IMR-90 (cell line): ENCODE measurements at places on chromosomes 7 and 10.

- H3K27me3 ChIP-seq, result no peaks in the 10 kb centered on the region
- DNase-seq, result peak; percentile 17
- H3K27ac ChIP-seq, result no peak overlapping the region
- peaks cover 6% of the 10 kb centered on the region for H3K4me1 ChIP-seq
- H3K4me3 ChIP-seq, result no peak overlapping the region
These were observed 26.9 kb downstream of the ZEB1 start for GRCh38 chr10:31345886-31346285.

GRCh38 chr7:41107330-41107937, 595.5 kb downstream of the INHBA start:
- DNase-seq, result peak; percentile 67
- H3K36me3 ChIP-seq, result no peaks in the 10 kb centered on the region
- no peak overlapping the region for H3K4me3 ChIP-seq
- peaks cover 8% of the 10 kb centered on the region for H3K4me1 ChIP-seq
- no peaks in the 10 kb centered on the region for H3K27me3 ChIP-seq
- H3K27ac ChIP-seq, result no peak overlapping the region

DNA sequence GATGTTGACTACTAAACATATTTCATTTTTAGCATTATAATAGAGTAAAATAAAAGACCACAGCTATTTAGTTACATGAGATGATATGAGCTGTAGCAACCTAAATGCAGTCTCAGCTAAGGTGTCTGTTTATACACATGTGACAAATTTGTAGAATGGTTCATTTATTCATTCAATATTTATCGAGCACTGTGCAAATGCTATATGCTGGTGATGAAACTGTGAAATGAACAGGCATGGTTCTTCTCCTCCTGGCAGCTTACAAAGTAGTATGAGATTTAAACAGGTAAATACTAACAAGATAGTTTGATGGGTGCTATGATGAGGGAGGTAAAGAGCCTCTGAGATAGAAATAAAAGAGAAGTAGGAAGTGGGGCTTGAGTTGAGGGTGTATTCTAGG, 60.8 kb downstream of the LRGUK start:
- DNase-seq, result no peak
- H3K4me3 ChIP-seq, result no peak overlapping the region
- no peaks in the 10 kb centered on the region for H3K27me3 ChIP-seq
- no peaks in the 10 kb centered on the region for H3K36me3 ChIP-seq

DNA sequence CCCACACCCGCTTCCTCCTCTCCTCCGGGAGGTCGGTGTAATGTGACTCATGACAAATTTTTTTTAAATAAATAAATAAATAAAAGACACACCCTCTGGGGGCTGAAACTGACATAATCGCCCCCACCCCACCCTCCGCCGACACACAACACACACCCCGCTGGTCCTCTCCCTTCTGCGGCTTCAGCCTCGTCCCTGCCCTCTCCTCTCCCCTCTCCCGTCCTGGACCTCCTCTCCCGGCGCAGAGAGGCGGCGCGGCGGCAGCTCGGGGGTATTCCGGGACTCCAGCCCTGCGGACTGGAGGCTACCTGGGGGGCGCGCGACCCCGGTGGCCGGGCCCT, 686 bp downstream of the ABI1 start:
- DNase-seq, result peak; percentile 65
- no peaks in the 10 kb centered on the region for H3K36me3 ChIP-seq
- 0 out of 2 replicates have a peak, but pooled peaks cover 2% of the 10 kb centered on the region for H3K4me1 ChIP-seq
- peaks cover 5% of the 10 kb centered on the region for H3K27me3 ChIP-seq

DNA sequence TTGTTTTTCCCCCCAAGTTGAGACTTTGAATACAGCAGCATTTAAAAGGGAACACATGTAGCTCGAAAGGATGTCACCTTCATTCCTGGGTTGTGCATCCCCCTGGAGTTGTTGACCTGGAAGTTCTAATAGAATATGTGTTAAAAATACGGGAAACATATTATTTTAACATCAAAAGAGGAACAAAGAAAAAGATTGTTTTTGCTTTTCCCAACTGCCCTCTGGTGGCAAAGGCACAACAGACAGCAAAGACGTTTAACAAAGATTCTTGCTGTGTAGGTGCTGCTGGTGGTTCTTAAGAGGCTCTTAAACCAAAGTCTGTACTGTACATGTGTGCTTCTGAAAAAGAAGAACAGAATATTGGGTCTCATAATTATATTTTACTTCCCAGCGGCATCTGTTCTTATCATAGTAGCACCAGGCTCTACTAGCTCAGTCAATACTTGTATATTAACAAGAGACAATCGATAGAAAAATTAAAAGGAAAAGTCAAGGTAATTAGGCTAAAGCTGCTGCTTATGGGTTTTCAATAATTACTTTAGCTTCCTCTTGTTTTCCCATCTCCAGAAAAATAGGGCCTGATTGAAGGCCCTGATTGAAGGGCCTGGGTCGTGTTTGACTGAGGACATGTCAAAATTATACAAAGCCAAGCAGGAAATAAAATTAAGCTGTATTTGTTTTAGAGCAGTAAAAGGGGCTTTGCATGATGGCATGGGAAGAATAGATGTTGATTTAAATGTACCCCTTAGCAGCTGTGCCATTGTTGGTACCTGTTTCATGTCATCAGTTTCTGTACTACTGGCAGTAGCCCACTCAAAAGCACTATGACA, 384.2 kb upstream of the LRGUK start:
- H3K27me3 ChIP-seq, result no peaks in the 10 kb centered on the region
- no peaks in the 10 kb centered on the region for H3K36me3 ChIP-seq
- H3K4me1 ChIP-seq, result no peaks in the 10 kb centered on the region

DNA sequence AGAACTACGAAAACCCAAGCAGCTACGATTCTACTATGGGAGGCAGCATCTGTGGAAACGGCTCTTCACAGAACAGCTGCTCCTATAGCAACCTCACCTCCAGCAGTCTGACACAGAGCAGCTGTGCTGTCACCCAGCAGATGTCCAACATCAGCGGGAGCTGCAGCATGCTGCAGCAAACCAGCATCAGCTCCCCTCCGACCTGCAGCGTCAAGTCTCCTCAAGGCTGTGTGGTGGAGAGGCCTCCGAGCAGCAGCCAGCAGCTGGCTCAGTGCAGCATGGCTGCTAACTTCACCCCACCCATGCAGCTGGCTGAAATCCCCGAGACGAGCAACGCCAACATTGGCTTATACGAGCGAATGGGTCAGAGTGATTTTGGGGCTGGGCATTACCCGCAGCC, 81.6 kb upstream of the SAMD8 start:
- H3K36me3 ChIP-seq, result peaks cover 37% of the 10 kb centered on the region
- no peak overlapping the region for H3K4me3 ChIP-seq
- peak overlapping the region; percentile 7; the same call in 1 of the 2 replicates for H3K27ac ChIP-seq
- DNase-seq, result peak; percentile 78
- H3K4me1 ChIP-seq, result peaks cover 3% of the 10 kb centered on the region; the same call in 1 of the 2 replicates
